ENCODE measurements at places on chromosomes 13 and 19.

- peak; percentile 78 for DNase-seq
These were observed 40.4 kb downstream of the ATP11A start for GRCh38 chr13:112730157-112730671.

DNA sequence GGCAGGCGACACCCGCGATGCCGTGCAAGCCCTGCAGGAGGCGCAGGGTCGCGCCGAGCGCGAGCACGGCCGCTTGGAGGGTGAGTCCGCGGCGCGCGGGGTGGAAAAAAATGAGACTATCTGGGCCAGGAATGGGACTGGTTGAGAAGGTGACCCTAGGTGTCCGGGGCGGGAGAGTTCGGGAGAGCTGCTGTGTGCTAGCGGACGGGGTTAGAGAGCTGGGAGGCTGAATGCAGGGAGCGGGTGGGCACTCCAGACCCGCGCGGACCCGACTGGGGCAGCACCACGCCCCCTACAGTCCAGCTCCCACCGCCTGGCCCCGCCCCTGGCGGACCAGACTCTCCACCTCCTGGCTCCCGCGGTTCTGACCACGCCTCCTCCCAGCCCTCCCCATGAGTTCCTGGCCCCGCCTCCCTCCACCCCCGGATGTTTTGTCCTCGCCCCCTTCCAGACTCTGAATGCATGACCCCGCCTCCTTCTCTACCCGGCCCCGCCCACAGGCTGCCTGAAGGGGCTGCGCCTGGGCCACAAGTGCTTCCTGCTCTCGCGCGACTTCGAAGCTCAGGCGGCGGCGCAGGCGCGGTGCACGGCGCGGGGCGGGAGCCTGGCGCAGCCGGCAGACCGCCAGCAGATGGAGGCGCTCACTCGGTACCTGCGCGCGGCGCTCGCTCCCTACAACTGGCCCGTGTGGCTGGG lies 1.5 kb downstream of the CLEC11A start:
- peak; percentile 100 for DNase-seq

DNA sequence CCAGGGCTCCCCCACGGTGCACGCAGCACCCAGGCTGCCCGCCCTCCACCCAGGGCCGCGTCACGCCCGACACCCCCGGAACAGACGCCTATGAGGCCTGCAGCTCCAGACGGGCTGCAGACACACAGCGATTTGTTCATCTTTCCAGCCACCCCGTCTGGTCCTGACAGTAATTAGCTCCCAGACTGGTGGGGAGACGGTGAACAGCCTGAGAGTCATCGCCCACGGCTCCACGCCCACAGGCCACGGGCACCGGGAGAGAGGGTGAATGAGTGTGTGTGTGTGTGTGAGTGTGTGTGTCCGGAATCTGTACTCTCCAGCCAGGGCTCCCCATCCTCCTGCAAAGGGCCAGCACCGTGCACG lies 18.1 kb downstream of the GADD45B start:
- DNase-seq = peak; percentile 98

DNA sequence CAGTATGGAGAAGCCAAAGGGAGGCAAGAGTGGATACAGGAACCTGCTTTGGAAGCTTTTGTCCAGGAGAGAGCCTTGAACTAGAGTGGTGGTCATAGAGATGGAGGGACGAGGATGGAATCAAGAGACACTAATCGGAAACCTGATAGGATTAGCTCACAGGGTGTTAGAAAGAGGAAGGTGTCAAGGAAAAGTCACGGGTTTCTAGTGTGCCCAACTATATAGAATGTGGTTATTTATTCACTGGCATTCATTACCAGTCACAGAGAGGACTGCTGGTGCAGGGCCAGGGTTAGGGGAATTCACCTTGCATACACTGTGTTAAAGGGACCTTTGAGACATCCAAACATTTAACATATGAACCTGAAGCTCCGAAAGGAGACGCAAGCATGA lies 43.4 kb upstream of the URAD start:
- no peak for DNase-seq

- no peak for DNase-seq
These were observed 98.0 kb downstream of the EDNRB start for GRCh38 chr13:77820431-77821149.

DNA sequence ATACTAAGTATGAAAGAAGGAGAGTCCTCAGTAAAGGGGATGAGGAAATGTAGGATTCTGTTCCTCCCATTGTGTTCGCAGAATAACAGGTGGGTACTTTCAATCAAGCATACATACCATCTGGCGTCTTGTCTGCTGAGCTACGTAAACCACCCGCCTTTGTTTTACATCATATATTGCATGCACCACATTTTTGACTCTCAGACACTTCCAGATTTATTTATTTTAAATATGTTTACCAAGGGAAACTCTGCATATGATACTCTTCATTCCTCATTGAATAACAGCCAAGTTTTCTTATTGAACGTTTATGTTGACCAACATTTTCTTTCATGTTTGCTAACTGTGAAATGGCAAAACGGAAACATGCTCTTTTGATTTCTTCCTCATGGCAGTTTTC lies 174.1 kb downstream of the FGF14 start:
- no peak for DNase-seq

DNA sequence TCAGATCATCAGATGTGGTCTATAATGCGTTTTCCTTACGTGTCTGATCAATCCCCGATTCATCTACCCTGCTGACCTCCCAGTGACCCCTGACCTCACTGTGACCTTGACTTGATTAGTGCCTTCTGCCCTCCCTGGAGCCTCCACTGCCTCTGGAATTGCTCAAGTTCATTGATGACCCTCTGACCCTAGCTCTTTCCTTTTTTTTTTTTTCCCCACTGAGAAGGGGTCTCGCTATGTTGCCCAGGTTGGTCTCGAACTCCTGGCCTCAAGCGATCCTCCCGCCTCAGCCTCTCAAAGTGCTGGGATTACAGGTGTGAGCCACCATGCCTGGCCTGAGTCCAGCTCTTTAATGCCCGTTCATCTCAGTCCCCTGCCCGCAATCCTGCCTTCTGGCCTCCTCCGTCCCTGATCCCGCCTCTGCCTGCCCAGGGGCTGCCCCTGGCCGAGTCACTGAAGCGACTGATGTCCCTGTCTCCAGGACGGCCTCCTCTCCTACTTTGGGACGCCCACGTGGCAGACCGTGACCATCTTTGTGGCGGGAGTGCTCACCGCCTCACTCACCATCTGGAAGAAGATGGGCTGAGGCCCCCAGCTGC lies 4.0 kb upstream of the FTL start:
- DNase-seq = peak; percentile 61

- DNase-seq = peak; percentile 45
These were observed 29.9 kb downstream of the TINCR start for GRCh38 chr19:5537870-5538269.

- DNase-seq = no peak
These were observed 97.5 kb downstream of the RGCC start for GRCh38 chr13:41554626-41555386.

- no peak for DNase-seq
These were observed 3.7 kb upstream of the DOCK9 start for GRCh38 chr13:98981369-98982080.

DNA sequence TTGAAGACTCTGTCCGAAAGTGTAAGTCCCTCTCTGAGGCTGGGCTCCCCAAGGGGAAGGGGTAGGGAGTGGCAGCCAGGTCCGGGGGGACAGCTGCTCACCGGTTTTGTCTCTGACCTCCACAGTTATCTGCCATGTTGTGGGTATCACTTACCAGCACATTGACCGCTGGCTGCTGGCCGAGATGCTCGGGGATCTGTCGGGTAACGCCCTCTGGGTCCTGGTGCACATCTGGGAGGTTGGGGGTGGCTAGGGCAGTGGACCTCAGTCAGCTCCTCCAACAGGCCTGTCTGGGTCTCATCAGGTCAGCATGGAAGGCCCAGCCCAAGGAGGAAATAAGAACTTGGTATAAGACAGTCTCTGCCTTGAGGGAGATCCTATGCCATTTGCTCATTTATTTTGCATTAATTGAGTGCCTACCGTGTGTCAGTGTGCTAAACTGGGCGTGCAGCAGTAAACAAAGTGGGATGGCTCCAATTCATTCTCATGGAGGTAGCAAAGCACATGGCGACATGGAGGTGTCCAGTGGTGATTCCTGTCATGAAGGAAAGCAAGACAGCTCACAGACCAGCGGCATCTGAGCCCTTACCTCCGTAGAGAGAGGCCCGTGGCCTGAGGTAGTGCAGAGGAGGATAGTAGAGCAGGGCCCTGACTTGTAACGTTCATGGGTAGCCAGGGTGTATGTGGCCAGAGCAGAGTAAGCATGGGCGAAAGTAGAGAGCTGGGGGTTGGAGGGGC lies 13.7 kb downstream of the EIF3K start:
- DNase-seq = peak; percentile 37

- peak; percentile 53 for DNase-seq
These were observed 21.9 kb downstream of the CHERP start for GRCh38 chr19:16520074-16520973.

GRCh38 chr13:78372581-78372980 lies 230.8 kb downstream of the POU4F1 start:
- no peak for DNase-seq

DNA sequence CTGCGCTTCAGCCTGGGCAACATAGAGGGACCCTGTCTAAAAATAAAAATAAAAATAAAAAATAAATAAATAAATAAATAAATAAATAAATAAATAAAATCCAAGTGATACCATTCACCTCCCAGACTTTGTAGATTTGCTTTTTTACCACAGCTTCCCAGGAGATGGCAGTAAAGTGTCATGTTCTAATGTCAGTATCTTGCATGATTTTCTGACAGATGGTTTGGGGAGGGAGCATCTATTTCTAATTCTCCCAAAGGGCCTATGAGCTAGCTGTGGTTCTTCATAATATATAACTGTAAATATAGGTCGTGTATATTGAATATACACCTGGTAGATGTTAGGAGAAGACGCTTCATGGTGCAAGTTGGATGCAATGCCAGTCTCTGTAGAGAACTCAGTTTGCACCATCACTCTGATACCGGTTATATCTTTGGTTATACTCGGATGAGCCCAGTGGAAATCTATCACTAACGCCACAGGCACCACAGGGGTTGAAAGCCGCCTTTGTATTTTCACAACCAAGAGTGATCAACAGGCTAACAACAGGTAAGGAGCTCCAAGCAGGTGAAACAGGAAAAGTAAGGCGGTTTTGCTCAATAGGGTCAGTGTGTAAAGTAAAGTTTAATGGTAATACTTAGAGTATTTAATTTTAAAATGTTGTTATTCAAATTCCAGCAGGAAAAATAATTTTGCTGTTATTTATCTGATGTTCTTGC lies 13.9 kb downstream of the APLP1 start:
- DNase-seq = peak; percentile 94

- peak; percentile 11 for DNase-seq
These were observed 246.6 kb upstream of the MAB21L1 start for GRCh38 chr13:35723053-35723461.

DNA sequence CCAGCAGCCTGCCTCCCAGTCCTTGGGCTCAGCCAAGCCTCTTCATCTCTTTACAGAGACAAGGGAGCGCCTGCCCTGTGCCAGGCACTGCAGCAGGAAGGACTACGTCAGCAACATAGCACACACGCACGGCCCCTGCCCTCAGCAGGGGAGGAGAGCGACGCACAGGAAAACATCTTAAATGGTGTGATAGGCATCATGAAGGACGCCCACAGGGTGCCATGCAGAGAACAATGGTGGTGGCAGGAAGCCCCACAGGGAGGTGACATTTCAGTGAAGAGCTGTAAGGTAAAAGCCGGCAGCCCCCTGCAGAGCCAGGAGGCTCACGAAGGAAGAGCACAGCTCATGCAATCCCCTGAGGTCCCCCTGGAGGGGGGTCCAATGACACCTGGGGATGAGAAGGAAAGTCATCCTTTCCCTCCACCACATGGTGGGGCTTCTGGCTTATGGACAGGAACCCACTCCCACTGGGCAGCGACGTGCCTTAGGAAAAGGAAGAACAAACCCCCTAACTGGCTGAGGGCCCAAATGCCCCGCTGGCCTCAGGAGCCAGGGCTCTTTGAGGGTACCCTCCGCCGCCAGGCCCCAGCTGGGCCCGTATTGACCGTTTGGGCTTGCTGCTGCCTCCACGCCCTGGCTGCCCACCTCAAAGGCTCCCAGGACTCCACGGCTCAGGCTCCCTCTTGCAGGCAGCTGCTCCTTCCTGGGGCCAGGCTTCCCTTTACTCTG lies 37.3 kb upstream of the C13orf42 start:
- no peak for DNase-seq

- DNase-seq = peak; percentile 80
These were observed 231.3 kb downstream of the TBC1D4 start for GRCh38 chr13:75250526-75251178.

DNA sequence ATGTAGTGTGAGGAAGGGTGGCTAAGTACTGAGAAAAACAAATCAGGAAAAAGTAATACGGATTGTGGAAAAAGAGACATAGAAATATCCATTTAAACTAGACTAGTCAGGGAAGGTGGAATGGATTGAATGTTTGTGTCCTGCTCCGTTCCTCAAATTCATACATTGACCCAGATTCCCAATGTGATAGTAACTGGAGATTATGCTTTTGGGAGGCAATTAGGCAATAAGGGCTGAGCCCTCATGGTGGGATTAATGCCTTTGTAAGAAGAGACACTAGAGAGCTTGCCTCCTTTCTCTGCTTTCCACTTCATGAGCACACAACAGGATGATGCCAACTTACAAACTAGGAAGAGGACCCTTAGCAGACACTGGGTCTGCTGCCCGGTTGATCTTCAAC lies 765.2 kb upstream of the GPC6 start:
- DNase-seq = no peak

GRCh38 chr19:2446381-2446780 lies 10.4 kb downstream of the LMNB2 start:
- DNase-seq = no peak

DNA sequence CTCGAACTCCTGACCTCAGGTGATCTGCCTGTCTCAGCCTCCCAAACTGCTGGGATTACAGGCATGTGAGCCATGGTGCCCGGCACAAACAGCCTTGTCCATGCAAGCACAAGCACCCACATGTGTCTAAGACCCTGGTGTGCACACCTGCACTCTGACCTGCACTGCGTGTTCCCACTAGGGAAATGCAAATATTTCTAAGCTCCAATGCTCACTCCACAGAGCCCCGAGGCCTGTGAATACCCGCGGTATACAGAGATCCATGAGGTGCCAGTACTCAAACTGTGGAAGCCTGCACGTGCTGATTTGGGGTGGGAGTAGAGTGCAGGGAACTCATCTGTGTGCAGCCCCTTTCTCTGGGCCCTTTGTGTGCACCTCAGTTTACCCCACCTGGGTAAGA lies 14.7 kb downstream of the GADD45B start:
- DNase-seq = peak; percentile 27

- DNase-seq = no peak
These were observed 86.0 kb downstream of the GADD45B start for GRCh38 chr19:2561895-2562294.

DNA sequence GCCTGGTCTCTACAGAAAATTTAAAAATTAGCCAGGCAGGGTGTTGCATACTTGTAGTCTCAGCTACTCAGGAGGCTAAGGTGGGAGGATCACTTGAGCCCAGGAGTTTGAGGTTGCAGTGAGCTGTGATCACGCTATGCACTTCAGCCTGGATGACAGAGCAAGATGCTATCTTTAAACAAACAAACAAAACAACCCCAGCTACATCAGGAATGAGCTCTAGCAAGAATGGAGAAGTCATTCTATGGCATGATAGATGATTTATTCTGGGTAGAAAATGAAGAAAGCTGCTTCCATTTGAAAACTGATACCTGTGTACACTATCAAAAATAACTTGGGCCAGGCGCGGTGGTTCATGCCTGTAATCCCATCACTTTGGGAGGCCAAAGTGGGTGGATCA lies 15.8 kb upstream of the SHISA2 start:
- DNase-seq = no peak

GRCh38 chr19:21498651-21499050 lies 6.8 kb upstream of the ZNF429 start:
- DNase-seq = no peak
